ENCODE measurements at places on chromosomes 4 and X.

- peak; percentile 87 for DNase-seq
Measured at GRCh38 chrX:77493677-77494553, 46.7 kb downstream of the FGF16 start.

- DNase-seq: no peak
Measured at GRCh38 chrX:68942840-68943239, 114.0 kb downstream of the EFNB1 start.

DNA sequence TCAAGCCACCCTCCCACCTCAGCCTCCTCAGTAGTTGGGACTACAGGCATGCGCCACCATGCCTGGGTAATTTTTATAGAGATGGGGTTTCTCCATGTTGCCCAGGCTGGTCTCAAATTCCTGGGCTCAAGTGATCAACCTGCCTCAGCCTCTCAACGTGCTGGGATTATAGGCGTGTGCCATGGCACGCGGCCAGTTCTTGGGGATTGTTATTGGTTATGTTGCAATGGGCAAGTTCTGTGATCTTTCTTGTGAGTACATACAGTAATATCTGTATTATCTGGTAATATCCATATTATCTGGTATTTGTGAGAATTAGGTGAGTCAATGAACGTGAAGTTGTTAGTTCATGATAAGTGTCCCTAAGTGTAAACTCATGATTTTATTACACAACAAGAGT is 90.3 kb upstream of the TBL1X start:
- DNase-seq: no peak

DNA sequence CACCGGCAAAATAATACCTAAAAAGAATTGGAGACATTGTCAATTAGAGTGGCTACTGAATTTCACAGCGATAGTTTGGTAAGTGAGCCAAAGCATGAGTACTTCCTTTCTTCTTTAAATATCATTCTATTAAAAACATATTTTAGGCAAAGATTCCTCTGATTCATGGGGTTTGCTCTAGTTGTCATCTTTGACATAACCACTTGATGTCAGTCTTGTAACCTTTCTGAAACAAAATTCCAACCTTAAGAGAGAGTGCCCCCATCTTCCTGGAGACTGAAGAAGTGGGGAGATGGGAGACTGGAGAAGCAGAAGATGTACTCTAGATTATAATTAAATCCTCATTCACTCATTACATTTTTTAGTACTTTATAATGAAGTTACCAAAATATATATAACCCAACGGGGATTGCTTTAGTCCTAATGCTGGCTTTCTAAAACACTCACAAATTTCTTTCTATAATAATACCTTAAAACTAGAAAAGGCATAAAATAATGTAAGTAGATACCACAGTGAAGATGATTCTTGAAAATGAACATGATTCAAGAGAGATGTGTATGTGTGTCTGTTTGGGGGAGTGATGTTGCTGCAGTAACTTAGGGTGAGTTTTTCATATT is 96.4 kb downstream of the EMCN start:
- DNase-seq: peak; percentile 59

GRCh38 chr4:147683188-147683591 is 773 bp downstream of the PRMT9 start:
- peak; percentile 45 for DNase-seq

- DNase-seq: no peak
Measured at GRCh38 chr4:155249016-155249566, 40.7 kb downstream of the NPY2R start.

DNA sequence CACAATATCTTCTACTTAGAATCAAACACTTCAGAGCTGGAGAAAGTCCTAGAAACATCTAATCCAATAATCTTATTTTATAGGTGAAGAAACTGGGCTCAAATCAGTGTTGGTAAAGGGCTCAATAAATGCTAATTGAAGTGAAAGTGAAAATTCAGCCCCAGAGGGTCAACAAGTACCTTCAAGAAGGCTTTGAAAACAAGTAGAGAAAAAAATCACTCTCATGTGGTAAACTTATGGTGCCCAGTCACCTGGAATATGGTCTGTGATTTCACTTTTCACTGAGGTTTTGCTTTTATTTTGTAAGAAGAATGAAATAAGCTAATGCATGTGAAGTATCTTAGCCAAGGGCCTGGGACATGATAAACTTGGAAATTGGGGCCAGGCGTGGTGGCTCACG is 29.1 kb upstream of the EIF4E start:
- no peak for DNase-seq

GRCh38 chrX:39532761-39533160 is 565.0 kb downstream of the BCOR start:
- no peak for DNase-seq

- no peak for DNase-seq
Measured at GRCh38 chr4:100130964-100131363, 59.3 kb downstream of the DDIT4L start.

DNA sequence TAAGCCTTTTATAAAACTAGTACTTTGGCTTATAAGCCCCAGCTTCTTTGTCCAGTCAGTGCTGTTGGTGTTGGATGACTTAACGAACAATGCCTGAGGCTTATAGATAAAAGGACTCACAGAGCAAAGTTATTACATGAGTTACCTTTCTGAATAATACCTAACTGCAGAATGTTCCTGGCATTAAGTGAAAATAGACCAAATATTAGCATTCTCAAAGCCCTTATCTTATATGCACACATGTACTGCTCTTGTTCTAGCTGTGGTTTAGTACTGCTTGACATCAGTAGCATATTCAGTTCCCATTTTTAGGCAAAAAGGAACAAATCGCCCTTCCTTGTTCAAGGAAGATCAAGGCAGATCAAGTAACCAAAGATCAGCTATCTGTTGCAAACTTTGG is 131.6 kb downstream of the ZNF330 start:
- DNase-seq: no peak

- DNase-seq: no peak
Measured at GRCh38 chrX:65837875-65838549, 170.6 kb downstream of the MSN start.

- no peak for DNase-seq
Measured at GRCh38 chr4:100688368-100688767, 170.5 kb upstream of the EMCN start.

DNA sequence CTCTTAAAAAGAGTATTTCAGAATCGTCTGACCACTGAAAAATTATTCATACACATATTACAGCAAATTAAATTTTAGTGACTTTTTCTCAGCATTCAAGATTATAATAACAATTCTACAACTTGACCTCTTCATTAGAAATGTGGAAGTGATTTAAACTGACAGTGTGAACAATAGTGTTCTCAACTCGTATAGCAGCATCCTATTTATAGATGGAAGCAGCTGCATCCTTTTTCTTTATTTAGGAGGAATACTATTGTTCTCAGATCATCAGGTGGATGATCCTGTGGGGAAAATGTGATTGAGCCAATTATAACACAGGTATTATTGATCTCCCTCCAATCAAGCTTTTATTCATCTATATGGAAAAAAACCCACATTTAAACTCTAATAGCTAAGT is 56.7 kb downstream of the RAPGEF2 start:
- no peak for DNase-seq

DNA sequence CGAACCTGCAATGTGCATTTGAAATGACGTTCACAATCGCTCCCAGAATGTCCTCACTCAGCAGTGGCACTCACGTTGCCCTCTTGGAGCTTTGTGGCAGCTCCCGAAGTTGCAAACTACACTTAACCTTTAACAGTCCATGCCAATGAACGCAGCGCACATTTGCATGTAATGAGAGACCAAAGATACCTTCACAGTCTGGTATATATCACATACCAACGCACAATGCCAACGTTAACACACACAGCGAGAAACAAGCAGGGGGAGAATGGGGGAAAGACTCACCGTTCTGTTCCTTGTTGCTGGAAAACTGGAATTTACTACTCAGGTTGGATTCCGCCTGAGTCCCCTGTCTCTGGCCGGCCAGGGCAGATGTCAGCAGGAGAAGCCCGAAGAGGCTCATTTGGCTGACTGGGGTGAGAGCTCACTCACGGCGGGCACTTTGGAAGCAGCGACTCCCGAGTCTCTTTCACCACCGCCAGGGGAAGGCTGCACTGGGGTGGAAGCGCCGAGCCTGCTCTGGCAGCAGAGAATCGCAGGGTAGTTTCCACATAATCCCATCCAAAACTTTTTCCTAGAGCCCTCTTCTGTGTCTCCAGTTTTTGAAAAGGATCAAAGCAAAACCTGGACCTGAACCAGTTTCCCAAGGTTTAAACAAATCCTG is 966 bp downstream of the PDGFC start:
- DNase-seq: peak; percentile 80

GRCh38 chr4:3442959-3443749 is 1.4 kb downstream of the HGFAC start:
- DNase-seq: peak; percentile 48

DNA sequence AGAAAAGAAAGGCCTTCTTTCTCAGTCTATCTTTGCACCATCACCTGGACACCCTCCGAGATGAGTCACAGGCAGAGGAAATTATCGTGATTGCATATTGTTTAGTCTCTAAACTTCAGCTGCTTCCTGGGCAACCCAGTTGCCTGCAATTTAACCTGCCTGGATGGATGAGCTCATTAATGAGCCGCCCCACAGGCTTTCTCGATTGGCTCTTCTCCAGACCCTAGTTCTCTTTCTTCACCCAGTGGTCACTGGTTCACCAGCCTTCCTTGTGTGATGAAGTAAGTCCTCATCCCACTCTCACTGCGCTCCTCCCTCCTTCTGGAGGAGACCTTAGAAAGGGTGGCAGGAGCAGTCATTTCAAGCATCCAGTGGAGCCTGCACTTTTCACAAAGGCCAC is 94.4 kb downstream of the SOWAHB start:
- DNase-seq: peak; percentile 89

DNA sequence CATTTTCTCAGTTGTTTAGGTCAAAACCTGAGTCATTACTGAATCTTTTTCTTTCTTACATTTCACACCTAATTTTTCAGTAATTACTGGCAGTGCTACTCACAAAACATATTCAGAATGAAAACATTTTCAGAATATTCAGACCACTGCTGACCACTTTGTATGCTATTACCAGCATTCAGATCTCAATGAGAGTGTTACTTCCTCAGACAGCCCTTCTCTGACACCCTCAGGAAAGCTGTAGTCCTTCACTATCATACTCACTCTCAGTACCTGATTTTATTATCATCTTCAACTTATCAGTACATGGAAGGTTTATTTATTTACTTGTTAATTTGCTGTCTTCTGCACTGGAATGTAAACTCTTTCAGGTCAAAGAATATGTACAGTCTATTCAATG is 12.3 kb upstream of the ALB start:
- DNase-seq: no peak

DNA sequence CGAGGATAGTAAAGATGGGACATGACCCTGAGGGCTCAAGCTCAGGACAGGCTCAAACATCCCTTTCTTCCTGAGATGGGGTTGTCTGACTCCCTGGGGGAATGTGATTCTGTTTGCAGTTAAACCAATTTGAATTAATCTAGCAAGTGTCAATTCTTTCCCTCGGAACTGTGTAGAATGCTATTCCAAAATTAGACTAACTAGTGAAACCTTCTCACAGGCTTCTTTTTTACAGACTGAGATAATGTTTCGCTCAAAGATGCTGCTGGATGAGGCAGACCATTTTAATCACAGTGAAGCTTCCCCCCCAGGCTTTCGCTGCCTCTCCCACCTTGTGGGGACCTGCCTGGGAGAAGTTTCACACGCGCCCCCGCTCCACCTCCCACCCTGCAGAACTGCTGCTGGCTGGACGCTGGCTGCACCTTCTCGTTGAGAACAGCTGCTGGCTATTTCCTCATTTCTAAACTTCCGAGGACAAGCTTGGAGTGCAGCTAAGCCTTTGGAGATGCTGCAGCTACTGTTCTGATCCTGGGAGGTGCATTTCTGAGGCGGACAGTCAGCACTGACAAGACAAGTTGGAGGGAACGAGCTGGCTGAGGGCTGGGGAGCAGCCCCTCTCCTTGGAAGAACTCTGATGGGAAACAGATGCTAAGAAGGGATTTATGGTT is 297.8 kb downstream of the RAPGEF2 start:
- peak; percentile 94 for DNase-seq

GRCh38 chr4:41853973-41854372 is 81.3 kb upstream of the TMEM33 start:
- DNase-seq: no peak

DNA sequence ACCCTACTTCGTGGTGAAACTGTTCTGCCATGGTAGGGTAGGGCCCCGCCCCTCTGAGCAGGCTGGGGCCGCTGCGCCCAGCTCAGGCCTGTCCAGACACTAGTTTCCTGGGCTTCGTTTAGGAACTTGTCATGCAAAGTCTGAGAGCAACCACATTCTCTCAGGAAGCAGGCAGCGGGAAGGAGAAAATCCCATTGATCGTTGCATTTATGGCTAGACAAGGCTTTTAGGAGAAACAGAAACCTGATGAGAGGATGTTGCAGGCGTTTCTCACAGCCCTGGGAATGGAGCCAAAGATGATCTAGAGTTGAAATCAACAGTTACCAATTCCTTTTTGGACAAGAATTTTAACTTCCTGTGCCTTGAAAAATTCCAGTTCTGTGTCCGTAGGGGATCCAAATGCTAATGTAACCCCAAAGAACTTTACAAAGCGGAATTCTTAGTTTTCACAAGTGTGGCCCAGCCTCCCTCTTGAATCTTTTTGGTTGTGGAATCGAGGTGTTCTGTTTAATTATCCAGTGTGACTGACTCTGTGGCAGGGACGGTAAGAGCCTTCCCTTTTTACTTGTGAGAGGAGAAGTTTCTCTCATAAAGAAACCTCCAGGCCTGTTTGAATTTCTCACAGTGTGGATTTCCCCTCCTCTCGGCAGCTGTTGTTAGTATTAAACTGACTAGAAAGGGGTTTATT is 4.5 kb upstream of the CXCL9 start:
- DNase-seq: peak; percentile 81

GRCh38 chrX:119427024-119427794 is 28.1 kb downstream of the SLC25A43 start:
- peak; percentile 65 for DNase-seq

DNA sequence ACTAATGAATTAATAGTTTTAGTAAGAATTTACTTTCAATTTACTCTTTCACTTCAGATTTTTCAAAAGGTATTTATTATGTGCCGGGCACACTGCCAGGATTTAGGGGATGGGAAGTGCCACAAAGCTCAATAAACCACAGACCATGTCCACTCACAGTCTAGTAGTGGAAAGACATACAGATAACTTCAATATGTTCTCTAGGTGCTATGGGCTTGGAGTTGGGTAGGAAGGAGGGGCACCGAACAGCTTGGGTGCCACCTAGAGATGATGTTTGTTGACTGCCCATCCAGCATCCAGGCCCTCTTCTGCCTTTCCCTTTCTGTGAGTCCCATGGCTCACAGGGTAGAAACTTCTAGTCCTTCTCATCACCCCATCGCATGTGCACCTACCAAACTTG is 17.8 kb downstream of the MFAP3L start:
- DNase-seq: peak; percentile 49

Data from EH (cell line).